COR-L47 (cell line): ENCODE measurements at places on chromosomes 7 and 10.

- peak; percentile 68 for DNase-seq
Observed at GRCh38 chr7:1232623-1233332, at the start of gene UNCX. Gene UNCX (plus strand): TSS chr7:1232872. CDS start chr7:1233018, 146 bp downstream.

DNA sequence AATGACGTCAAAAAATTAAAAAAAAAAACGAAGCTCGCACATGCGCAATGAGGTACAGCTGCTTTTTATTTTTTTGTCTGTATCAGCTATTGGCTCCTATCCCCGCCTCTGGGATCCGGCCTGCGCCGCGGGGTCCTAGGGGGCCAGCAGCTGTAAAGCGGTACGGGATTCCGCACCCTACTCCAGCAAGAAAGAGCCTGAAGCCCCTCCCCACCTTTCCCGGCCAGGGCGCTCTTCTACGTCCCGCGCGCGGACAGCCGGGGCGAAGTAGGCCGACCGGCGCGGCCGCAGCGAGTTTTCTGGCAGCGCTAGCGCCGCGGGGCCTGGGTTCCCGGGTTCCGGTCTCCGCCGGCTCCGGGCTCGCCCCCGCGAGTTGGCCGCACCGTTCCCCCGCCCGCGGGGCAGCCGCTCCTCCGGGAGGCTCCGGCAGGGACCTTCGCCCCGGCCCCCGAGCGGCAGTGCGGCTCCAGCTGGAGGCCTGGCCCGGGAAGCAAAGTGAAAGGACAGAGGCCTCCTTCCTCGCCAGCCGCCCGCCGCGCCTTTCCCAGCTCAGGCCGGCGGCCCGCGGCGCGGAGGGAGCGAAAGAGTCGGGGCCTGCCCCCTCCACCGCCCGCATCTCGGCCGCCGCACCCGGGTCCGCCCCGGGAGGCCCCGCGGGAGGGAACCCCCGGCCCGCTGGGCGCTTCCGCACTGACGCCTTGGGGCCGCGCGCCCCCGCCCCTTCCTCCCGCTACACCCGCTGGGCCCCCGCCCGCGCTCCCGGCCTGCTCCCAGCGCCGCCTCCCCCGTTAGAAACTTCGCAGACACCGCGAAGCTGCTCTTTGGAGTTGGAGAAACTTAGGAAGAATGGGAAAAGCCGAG is 4.7 kb upstream of the SPAG6 start:
- peak; percentile 26 for DNase-seq

DNA sequence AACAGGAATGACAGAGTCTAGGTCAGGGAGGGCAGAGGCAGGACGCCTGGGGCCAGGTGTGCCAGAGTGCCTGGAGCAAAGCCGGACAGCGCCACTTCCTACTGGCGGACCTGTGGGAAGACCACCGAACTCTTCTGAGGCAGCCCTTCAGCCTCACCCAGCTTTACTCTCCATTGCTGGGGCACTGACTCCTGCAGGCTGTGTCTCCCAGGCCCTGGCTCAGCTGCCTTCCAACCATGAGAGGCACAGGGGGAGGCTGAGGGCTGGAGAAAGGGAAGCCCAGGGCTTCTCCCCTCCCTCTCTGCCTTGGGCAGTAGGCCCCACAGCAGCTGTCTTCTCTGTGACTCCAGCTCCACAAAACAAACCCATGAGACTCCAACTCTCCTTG is 139.6 kb upstream of the UNC5B start:
- DNase-seq = no peak

DNA sequence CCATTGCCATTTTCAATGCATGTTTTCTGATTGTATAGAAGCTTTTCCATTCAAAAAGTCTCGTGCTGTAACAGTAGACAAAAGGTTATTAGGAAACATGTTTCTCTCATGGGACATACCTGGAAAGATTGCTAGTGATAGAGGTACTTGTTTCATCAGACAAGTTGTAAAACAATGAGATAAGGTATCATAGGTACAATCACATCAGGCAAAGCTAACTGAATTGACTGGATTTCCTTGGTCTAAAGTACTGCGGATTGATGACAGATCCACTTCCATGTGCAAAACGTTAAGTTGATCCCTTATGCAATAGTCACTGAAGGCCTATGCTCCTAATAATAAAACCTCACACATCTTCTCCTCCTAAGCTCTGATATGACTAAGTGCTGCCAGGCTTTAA is 6.5 kb upstream of the RNF32 start:
- DNase-seq = no peak

DNA sequence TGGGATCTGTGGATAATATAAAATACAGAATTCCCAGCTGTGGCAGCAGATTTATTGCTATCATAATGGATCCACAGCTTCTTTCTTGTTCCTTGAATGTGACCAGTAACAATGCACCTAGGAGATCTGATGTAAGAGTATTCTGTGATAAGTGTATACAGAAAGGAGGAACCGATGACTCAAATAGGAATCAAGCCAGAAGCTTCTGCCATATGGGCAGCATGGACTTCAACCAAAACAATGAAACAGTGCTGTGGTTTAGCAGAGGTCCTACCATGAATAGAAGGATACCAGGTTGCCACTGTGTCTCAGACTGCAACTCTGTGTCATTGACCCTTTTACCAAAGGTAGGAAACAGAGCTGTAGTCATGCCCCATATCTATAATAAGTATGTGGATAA is 81.8 kb downstream of the PTPRZ1 start:
- DNase-seq = no peak

DNA sequence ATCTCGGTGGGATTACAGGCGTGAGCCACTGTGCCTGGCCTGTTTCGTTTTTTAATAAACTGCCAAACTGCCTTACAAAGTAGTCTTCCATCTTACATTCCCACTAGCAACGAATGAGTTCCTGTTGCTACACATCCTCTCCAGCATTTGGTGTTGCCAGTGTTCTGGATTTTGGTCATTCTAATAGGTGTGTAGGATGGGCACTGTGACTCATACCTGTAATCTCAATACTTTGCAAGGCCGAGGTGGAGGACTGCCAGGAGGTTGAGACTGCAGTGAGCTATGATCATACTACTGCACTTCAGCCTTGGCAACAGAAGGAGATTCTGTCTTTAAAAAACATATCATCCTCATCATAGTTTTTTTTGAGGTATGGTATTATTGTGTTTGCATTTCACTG is 21.4 kb upstream of the RSBN1L start:
- DNase-seq = no peak

DNA sequence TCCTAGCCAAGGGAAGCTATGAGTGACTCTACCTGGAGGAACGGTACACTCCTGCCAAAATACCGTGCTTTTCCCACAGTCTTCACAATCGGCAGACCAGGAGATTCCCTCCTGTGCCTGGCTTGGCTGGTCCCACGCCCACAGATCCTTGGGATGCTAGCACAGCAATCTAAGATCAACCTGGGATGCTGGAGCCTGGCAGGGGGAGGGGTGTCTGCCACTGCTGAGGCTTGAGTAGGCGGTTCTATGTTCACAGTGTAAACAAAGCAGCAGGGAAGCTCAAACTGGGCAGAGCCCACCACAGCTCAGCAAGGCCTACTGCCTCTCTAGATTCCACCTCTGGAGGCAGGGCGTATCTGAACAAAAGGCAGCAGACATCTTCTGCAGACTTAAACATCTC is 295.3 kb downstream of the ELMO1 start:
- no peak for DNase-seq

GRCh38 chr7:157757776-157758467 is 421.1 kb downstream of the DNAJB6 start:
- no peak for DNase-seq

DNA sequence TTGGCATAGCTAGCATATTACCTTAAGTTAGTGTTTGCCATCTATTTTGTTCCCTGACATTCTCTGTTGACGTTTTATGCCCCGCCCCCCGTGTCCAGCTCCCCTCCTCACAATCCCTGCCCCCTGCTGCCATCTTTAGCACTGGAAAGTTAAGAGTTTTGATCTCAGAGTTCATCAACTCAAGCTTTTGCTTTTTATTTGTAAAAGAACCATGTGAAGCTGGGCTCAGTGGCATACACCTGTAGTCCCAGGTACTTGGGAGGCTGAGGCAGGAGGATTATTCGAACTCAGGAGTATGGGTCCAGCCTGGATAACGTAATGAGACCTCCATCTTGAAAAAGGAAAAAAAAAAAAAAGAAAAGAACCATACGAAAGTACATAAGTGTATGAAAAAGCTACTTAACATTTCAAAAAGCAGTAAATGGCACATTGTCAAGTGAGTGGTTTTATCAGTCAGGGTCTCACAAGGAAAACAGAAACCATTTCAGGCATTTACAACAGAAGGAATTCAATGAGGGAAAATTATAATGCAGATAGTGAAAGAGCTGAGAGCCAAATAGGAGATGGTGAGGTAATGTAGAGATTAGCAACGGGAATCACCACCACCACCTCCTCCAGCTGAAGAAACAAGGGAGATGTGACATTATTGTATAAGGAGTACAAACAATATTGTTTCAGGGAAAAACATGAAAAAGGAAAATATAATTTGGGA is 64.9 kb downstream of the MCU start:
- no peak for DNase-seq

- DNase-seq = no peak
Observed at GRCh38 chr10:103736044-103736443, 119.3 kb downstream of the SH3PXD2A start.

GRCh38 chr7:110539216-110539615 is 551.7 kb upstream of the LRRN3 start:
- DNase-seq = no peak

DNA sequence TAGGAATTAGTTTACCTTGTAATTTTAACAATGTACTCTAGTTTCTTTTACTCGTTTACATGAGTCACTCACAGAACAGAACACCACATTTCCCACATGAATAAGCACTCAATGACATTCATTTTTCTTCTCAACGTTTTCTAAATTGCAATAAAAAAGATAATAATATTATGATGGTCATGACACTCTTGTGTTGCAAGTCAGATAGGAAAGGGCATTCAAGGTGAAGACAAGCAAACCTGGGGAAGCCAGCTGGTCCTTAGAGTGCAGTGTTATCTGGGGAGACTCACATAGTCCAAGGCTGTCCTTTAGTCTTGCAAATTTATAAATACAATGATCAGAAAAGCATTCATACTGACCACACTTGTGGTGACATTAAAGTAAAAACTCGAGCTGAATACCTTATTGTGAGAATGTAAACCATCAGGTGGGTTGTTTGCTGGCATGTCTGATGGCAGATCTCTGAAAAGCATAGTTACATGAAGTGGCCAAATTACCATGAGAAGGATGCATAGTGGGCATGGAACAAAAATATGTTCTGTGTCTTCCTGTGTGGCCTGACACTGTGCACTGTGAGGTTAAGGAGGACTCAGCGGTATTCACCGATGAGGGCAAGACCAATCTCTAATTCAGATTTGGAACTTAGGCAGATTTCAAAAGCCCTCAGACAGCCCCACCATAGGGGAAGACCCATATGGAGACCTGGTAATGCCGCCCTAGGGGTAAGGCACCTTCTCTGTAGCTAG is 158.9 kb upstream of the ASAH2 start:
- no peak for DNase-seq

DNA sequence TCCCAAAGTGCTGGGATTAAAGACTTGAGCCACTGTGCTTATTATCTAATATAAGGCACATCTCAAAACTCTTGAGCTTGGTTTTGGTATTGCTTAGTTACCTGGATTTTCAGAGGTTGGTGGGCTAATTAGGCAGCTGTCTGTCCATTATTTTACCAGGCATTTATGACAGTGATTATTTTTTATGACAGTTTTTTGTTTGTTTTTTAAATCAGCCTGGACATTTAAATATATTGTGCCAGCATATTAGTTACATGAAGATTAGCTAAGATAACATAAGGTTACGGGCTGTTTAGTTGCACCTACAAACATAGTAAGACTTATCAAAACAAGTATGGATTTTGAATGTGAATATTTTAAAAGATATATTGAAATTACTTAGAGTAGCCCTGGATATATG is 2.6 kb upstream of the ZRANB1 start:
- DNase-seq = no peak

- no peak for DNase-seq
Observed at GRCh38 chr10:29533696-29534285, 101.0 kb downstream of the SVIL start.

DNA sequence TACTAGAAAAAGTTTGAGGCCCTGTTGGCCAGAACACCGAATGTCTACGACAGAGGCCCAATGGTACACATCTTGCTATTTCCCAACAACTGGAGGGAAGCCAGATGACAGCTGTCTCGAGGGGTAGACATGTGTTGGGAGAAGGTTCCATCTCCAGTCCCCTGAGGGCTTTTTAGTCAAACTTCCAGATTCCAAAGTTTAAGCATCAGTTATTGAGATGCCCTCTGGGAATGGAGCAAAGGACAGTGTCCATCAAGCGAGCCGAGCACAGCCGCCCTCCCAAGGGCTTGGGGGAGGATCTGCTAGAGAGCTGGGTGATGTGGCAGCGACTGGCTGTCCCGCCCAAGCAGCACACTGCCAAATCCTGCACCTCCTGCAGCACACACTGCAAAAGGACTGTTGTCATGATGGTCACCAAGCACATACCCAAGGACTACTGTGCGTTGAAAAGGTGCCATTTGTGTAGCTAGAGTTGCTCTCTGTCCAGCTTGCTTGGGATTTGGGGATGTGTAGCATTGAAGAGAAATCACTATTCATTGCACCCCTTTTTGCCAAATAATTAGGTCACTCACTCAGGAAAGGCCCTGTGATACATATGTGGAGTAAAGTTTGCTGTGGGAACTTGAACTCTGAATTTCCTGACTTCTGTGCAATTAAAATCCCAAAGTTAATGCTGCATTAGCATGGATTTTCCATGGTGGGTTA is 164.6 kb downstream of the TRIL start:
- DNase-seq = no peak

DNA sequence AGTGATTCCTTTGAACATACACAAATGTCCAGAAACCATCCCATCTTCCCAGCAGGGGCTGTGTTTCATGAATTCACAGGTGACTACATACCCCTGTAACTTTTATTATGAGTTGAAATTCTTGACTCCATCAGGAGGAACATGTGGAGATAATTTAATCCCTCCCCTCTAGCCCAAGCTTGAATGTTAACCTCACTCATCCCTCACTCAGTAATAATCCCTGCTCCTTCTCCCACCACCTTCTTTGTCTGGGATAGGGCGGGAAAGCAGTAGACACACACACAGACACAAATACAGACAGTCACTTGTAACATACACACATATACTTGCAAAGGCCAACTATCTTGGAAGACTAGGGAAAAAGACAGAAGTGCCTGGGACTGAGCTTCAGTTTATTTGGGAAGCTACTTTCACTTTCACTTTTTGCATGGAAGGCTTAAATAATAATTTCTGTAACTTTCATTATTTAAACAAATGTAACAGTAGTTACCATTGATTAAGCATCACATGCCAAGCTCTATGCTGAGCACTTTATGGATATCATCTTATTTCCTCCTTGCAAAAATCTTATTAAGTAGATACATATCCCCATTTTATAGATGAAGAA is 7.3 kb downstream of the AASS start:
- no peak for DNase-seq

- no peak for DNase-seq
Observed at GRCh38 chr10:76509446-76509845, 1078.0 kb downstream of the LRMDA start.
